Activated T-helper 9 cell treated with anti-CD3 and anti-CD28 coated beads, Interleukin-2, amount 50 U/mL, for 16 hours (primary cell): ENCODE measurements at places on chromosomes 2 and 18.
A peak's percentile ranks its signal among the peaks of the same experiment; 100 is the strongest.

GRCh38 chr2:18546567-18546966 lies 13.9 kb downstream of the RDH14 start:
- no peak for DNase-seq

- DNase-seq: no peak
These were observed 150.5 kb downstream of the COPS8 start for GRCh38 chr2:237236188-237236587.

- no peak for DNase-seq
These were observed 47.1 kb downstream of the FOSL2 start for GRCh38 chr2:28439763-28440162.

- DNase-seq: no peak
These were observed 195.5 kb upstream of the APCDD1 start for GRCh38 chr18:10258836-10259474.

- no peak for DNase-seq
These were observed 34.0 kb upstream of the STRN start for GRCh38 chr2:37000318-37000717.

- no peak for DNase-seq
These were observed 112.8 kb downstream of the NBAS start for GRCh38 chr2:15448250-15448839.

GRCh38 chr2:139798391-139798790 lies 1018.2 kb upstream of the NXPH2 start:
- no peak for DNase-seq

DNA sequence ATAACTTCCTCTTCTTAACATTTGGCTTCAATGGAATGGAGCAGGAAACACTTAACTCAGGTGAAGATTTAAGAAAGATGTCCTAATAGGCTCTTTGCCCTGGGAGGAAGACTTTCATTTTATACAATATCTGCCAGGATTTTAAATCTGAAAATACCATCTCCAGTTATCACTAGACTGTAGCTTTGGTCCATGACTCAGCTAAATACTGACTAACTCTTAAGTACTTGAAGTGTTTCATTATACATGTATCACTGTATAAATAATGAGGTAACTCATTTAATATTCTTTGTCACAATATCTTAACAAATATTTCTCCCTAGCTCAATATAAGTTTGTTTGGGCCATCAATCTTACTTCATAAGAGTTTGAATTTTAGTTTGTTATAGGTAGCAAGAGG lies 34.7 kb downstream of the RBKS start:
- no peak for DNase-seq

DNA sequence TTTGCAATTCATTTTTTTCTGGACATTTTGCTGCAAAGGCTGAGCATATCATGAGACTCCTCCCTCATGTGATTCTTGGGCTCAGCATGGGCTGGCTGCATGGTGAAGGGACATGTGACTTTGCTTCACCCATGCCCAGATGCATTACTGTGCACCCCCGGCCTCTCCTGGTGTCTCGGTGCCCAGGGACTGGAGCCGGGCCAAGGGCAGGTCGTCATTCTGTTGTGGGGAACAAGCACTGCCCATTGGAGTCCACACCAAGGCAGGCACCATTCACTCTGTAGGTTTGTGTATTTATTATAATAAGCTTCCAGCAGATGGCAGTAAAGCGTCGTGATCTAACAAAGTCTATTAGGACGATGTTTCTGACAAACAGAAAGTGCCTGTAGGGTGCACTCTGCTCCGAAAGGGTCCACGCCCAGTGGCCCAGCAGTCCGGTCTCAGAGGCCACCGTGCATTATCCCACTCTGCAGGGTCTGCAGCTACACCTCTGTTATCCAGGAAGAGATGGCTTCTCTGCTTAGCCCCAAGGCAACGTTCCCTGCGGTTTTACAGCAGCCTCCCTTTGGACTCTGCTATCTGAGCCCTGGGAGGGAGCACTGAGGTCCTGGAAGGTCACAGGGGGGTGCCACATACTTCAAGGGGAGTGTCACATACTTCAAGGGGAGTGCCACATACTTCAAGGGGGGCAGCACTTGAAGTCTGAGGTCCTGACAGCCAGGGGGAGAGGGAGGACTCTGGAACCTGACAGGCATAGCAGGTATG lies 219.6 kb downstream of the TSN start:
- DNase-seq: no peak

GRCh38 chr2:98372579-98372978 lies 26.3 kb downstream of the CNGA3 start:
- DNase-seq: no peak

DNA sequence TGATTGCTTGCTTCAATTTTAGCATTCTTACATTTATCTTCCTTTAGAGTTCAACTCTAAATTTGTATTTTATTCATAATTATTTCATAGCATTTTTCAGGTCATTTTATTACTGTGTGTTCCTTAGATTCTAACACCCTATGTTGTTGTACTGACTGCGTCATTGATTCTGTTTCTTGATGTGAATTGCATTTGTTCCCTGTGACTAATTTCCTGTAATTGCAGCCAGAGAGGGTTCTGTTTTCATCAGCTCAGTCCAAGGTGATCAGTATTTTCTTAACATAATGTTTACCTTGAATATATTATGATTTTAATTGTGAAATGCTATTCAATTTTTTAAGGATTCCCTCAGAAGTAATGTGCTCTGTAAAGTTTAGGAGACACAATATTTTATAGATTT lies 970.2 kb upstream of the PIK3C3 start:
- no peak for DNase-seq

- DNase-seq: no peak
These were observed 34.6 kb downstream of the UGP2 start for GRCh38 chr2:63876311-63876710.

DNA sequence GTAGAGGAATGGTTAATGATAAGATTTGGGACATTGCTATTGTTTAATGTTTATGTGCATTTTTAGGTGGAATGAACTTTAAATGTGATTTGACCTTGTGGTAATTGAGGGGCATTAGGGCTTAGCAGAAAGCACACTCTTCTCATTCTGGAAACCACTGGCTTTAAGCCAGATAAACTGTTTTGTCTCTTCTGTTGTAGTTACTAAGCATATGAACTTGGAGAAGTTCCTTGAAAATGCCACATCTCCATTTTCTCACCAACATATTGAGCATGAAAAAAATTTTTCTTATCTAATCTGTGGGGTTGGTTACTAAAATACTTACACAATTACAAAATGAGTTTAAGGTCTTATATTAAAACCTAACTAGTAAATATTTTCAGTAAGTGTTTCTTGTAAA lies 70.8 kb upstream of the FSHR start:
- DNase-seq: no peak

- DNase-seq: no peak
These were observed 114.8 kb downstream of the COPS8 start for GRCh38 chr2:237200462-237200861.

GRCh38 chr2:138180692-138181386 lies 216.6 kb downstream of the HNMT start:
- no peak for DNase-seq

DNA sequence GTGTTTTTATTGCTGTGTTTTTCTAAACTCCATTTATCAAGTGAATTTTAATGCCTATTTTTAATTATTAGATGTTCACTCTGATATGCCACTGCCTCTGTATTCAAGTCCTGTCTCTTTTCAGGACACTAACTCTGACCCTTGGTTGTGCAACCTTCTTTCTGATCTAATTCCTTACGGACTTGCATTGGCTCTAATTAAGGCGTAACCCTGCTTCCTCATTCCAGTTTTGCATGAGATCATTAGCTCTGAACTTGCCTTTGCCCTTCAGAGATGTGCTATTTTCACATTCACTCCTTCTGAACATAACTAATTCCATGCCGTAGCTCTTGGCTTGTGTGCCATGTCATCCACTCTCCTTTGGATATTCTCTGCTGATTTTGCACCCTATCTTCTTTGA lies 162.5 kb upstream of the TMEFF2 start:
- no peak for DNase-seq

DNA sequence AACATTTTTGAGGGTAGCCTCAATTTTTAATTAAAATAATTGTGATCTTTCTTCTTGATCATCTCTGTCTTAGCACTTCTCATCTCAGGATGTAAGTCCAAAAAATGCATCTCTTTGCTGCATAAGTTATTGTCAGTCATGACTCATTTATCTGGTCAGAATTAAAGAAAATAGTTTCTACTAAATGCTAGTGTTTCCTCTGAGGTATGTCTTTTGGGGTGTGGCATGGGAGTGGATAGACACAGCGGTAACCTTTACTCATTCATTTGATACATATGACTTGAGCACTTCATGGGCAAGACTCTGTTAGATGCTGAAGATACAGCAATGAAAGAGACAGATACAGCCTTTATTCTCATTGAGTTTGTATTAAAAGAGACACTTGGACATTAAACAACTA lies 284.7 kb downstream of the IRS1 start:
- no peak for DNase-seq

GRCh38 chr2:46034535-46034934 lies 262.7 kb upstream of the EPAS1 start:
- DNase-seq: no peak

DNA sequence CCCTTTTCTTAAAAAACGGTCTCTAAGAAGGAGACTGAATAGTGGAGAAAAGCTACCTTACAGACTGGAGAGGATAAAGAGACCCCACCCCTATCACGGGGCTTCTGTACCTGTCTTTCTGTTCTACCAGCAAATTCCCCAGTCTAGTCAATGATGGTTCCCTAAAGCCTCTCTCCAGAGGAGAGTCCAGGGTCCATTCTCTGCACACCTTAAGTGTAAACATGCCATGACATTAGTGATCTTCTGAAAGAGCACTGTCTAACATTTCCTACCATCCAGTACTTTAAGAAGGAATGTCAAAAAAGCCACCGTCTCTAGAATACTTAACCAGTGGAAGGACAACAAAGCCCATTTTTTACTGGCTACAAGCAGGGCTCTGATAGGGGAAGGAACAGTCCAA lies 17.0 kb upstream of the ERCC3 start:
- DNase-seq: no peak

GRCh38 chr2:241852981-241853631 lies 5.6 kb downstream of the PDCD1 start:
- DNase-seq: no peak

DNA sequence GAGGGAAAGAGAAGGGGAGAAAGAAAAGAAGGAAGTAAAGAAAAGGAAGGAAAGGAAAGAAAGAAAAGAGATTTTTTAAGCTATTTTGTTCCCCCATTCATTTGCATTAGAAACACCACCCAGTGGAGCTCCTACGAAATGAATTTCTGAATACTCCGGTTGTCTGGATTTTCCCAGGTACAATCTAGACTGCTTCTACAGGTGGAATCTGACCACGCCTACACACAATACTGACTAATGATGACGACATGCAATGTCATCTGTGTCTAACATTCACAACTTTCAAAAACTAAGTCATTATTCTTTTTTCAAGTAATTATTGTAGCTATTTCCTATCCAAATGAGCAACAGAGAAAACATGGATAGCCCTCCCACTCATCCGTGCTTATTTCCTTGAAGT lies 121.7 kb downstream of the ZNF516 start:
- DNase-seq: no peak

- DNase-seq: peak; percentile 24
These were observed 298.9 kb downstream of the DSEL start for GRCh38 chr18:67217551-67218166.

DNA sequence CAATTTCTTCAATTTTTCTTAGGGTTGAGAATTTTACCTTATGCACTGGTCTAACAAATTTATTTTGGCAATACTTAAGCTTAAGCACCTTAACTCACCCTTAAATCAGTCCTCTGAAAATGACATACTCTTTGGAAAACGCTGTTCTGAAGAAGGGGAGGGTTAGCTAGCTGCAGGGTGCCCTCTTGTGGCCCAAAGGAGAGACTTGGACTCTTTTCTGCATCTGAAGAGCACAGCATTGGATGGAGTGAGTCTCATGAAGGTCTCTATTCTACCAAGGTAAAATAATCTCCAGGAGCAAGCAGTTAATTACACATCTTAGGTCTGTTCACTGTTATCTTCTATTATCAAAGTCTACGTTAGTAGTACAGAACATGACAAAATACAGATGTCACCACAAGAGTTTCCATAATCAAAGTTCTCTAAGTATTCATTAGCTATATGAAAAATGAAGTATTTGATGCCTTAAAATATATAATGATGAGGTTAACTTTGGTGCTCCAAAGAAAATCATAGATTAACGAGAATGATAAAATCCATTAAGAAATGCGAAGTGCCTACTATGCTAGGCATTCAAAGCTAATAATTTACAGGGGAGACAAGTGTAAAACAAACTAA lies 24.4 kb downstream of the PUM2 start:
- peak; percentile 24 for DNase-seq
